AML-193 (cell line): ENCODE measurements at places on chromosomes 2 and 18.

- DNase-seq = no peak
Observed at GRCh38 chr2:34734042-34734441, 1134.9 kb upstream of the FAM98A start.

DNA sequence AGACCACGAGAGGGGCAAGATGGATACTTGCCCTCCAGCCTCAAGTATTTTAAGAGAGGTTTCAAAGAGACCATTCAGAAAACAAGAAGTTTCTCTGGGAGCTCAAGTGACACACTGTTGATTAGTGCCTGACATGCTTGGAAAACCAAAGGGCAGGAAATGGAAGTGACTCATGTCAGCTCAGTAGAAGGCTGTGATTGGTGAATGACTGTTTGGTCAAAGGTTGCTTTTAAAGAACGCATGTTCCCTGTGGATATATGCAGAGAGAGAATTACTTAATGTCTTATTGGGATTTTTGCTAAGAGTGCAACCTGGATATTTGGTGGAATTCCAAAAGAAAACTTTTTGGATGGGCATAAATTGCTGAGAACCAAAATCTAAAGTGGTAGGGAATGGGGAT lies 549.9 kb downstream of the XIRP2 start:
- no peak for DNase-seq

DNA sequence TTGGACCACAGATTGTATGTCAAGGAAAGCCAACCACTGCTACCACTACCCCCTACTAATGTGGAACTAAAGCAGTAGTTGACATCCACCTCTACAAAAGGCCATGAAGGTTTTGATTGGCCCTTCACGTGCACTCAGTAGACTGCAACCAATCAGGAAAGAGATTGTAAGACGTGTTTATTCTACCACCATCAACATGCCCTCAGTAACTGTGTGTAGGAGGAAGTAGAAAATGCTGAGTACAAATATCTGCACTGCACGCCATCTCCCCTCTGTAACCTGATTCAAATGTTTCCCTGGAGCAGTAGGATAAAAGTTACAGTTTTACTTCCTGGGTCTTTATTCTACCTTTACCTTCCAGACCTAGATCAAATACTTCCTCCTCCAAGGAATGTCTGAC lies 2.9 kb upstream of the CASP10 start:
- DNase-seq = no peak

- DNase-seq = no peak
Observed at GRCh38 chr2:159029936-159030335, 61.5 kb downstream of the TANC1 start.

GRCh38 chr2:31442376-31442775 lies 27.8 kb upstream of the XDH start:
- no peak for DNase-seq

GRCh38 chr2:88100489-88100858 lies 27.4 kb downstream of the FABP1 start:
- DNase-seq = no peak

DNA sequence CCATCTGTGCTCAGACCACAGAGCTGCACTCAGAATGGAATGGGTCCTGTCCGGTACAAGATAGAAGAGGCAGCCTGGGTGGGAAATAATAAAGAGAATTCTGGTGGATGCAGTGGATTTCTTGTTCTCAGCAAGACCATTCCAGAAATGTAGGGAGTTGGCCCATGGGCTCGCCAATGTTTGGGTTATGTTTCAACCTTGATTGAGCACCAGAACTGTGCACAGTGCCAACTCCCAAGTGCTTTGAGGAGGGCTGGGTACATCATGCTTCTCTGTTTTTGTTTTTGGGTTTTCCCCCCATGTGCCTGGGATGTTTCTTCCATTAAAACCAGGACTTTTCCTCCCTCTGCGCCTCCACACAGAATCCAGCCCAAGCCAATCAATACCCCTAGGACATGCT lies 304.1 kb downstream of the TNS1 start:
- no peak for DNase-seq

DNA sequence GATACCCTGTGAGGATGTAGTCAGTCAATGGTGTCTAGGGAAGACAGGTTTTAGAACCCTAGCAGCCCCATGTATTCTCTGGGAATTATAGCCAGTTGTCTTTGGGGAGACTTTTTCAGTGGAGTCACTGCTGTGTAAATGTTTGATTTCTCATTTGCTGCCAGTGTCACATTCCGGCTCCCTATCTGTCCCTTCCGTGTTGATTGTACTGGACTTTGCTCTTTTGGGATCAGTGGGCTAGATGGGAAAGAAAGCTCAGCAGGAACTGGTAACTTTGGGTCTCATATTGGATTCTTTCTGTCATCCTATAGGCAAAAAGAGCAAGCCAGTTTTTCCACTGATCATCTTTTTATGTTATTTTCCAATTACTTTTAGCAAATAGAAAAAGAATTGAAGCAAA lies 70.1 kb downstream of the GTF3C3 start:
- no peak for DNase-seq

- no peak for DNase-seq
Observed at GRCh38 chr2:161159456-161160225, 587 bp upstream of the TANK start.

DNA sequence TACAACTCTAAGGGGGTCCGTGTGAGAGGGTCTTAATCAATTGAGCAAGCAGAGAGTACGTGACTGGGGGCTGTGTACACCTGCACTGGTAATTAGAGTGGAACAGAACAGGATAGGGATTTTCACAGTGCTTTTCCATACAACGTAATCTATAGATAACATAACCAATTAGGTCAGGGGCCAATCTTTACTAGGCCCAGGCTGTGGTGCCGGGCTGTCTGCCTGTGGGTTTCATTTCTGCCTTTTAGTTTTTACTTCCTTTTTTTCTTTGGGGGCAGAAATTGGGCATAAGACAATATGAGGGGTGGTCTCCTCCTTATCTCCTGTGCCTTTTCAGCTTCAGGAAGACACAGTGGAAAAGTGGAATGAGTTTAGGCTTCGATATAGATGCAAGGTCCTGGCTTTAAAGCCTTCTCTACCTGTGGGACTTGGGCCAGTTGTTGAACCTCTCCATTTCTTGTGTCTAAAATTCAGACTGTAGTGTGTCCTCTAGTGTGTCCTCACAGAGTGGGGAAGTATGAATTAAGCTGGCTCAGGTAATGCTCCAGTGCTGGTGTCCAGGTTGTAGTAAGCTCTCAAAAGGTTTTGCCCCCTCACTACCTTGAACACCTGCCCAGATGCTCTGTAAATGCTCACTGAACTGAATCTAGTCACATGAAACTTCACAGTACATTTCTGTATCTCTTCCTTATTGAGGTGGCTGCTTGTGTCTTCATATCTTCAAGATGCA lies 422.8 kb downstream of the SETBP1 start:
- DNase-seq = no peak

- DNase-seq = no peak
Observed at GRCh38 chr2:156541706-156542105, 105.5 kb downstream of the GPD2 start.

GRCh38 chr2:3581367-3582262 lies 6.6 kb downstream of the RPS7 start:
- no peak for DNase-seq

- no peak for DNase-seq
Observed at GRCh38 chr2:186518945-186519344, 32.9 kb downstream of the ZC3H15 start.

DNA sequence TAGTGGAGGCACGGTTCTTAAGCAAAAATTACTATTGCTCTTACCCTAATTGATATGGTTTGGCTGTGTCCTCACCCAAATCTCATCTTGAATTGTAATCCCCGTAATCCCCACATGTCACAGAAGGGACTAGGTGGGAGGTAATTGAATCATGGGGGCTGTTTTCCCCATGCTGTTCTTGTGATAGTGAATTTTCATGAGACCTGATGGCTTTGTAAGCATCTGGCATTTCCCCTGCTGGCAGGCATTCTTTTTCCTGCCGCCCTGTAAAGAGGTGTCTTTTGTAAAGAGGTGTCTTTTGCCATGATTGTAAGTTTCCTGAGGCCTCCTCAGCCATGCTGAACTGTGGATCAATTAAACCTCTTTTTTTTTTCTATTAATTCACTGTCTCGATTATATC lies 1691.8 kb upstream of the SLC39A10 start:
- DNase-seq = no peak

DNA sequence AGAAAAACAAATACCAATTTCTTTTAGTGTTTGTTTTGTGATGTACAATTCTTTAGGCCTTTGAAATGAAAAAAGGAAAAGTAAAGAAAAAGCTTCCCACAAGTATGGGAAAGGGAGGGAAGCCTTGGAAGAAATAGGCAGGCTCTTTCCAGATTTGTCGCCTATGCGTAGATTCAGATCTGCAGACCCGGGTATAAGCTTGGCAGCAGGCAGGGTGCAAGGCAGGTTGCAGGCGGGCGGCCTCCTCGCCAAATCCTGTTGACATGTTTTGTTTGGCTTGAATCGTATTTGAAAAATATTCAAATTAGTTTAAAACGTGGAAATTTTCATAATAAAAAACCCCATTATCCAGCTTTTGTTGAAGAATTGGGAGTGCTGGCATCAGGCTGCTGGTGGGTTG lies 104.3 kb downstream of the ACOXL start:
- DNase-seq = no peak

DNA sequence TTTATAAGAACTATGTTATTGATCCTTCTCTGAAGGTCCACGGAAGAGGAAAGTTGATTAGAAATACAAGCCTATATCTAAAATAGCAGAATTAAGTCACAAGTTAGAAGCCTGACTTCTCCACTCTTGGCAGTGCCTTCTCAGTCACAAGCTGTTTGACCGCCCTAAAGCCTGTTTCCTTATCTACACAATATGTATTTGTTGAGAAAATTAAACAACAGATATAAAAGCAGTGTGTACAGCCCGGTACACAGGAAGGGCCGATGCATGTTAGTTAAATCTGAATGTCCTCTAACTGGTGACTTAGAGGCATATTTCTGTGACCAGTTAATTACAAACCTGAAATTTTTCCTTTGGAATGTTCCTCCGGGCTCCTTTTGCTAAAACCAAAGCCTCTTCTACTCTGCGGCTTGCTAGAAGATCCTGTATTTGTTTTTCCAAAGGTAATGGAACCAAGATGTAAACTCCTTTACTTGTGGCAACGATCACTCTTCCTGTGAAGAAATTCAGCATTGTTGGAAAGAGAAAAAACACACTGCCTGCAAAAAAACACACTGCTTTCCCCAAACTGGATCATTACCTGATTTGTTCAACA lies 33.4 kb downstream of the TGFBRAP1 start:
- DNase-seq = no peak

- no peak for DNase-seq
Observed at GRCh38 chr2:180720829-180721228, 259.6 kb upstream of the UBE2E3 start.

- no peak for DNase-seq
Observed at GRCh38 chr2:66888791-66889631, 454.1 kb downstream of the MEIS1 start.

DNA sequence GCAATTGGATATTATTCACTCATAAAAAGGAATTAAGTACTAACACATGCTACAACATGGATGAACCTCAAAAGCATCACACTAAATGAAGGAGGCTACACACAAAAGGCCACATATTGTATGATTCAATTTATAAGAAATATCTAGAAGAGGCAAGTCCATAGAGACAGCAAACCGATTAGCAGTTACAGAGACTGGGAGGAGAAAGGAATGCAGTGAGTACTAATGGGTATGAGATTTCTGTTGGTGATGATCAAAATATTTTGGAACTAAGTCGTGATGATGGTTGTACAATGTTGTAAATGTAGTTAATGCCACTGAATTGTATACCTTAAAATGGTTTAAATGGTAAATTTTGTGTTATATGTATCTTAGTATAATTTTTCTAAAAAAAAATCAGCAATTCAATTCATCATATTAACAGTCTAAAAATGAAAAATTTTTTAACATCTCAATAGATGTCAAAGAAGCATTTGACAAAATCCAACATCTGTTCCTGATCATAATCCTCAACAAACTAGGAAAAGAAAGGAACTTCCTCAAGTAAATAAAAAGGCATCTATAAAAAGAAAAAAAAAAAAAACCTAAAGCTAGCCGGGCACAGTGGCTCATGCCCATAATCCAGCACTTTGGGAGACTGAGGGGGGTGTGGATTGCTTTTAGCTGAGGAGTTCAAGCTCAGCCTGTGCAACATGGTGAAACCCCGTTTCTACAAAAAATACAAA lies 98.1 kb downstream of the TGIF1 start:
- no peak for DNase-seq

DNA sequence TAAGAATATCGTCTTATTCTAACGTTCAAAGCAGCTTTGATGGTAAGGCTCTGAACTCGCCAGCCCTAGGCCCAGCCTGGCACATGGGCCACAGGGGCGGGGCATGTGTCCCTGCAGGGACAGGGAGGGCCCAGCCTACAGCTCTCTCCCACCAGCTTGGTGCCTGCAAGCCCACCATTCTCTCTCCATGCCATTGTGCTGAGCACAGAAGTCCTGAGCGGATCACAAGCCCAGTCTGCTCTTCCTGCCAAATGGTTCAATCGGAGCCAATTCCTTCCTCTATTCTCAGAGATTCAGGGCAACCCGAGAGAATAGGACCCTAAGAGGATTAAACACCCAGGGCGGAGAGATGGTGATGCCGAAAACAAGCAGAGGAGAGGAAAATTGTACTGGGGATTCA lies 50.3 kb upstream of the APCDD1 start:
- DNase-seq = no peak

GRCh38 chr2:21489080-21489479 lies 365.3 kb downstream of the TDRD15 start:
- no peak for DNase-seq

DNA sequence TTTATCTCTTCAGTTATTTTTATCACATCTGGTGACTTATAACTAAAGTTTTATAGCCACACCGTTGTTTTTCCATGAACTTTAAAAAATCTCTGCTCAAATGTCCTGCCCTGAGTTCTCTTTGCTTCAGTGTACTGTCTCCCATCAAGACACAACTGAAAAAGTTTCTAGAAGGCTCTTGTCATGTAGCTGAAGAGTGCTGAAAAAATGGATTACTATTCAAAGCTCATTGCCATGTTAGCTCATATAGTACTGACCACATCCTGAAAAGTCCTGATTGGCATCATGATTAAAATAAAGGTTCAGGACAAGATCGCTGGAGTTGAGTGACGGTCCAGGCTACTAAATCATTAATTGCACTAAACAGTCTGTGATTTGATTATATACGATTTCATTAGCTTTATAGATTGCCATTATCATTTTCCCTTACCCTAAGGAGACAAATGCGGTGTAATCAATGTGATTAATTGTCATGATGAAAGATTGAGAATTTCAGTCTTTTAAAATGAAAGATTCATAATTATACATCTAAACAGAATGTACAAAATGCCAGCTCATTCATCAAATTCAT lies 62.2 kb downstream of the MFSD6 start:
- no peak for DNase-seq

- DNase-seq = no peak
Observed at GRCh38 chr18:13183790-13184189, 34.8 kb upstream of the LDLRAD4 start.

GRCh38 chr18:46566111-46566510 lies 90.9 kb downstream of the LOXHD1 start:
- no peak for DNase-seq

GRCh38 chr2:89837962-89838625 lies 1146.6 kb downstream of the RPIA start:
- DNase-seq = no peak

DNA sequence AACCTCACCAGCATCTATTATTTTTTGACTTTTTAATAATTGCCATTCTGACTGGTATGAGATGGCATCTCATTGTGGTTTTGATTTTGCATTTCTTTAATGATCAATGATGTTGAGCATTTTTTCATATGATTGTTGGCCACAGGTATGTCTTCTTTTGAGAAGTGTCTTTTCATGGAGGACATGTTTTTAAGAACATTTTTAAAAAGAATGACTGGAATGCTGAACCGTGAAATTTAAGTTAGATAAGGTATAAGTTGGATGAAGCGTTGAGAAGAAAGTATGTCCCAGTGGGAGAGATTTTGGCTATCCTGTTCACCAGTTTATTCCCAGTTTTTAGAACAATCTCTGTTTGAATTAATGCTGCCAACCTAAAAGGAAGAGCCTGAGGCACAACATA lies 365.9 kb downstream of the CELF4 start:
- no peak for DNase-seq
